ENCODE measurements at places on chromosomes 2 and 18.

- no peak for DNase-seq
Measured at GRCh38 chr18:63178971-63179370, 140.6 kb downstream of the BCL2 start.

DNA sequence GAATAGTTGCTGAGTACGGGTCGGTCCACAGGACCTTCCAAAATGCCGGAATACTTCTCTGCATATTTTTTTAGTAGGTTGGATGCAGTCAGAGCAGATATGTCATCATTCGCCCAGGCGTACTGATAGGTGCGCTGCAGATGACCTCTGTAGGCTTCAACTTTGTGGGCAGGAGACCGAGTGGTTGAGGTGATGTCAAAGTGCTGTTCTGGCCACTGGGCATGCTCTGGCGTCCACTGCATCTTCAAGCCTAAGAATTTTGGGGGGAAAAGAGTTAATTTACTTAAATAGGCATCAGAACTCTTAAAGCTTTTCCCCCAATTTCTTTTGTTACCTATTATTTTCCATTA, 124.3 kb downstream of the FIGN start:
- DNase-seq: no peak

GRCh38 chr2:200575957-200576356, 9.9 kb upstream of the AOX1 start:
- DNase-seq: no peak

- DNase-seq: no peak
Measured at GRCh38 chr2:43824951-43825493, 13.6 kb downstream of the ABCG5 start.

DNA sequence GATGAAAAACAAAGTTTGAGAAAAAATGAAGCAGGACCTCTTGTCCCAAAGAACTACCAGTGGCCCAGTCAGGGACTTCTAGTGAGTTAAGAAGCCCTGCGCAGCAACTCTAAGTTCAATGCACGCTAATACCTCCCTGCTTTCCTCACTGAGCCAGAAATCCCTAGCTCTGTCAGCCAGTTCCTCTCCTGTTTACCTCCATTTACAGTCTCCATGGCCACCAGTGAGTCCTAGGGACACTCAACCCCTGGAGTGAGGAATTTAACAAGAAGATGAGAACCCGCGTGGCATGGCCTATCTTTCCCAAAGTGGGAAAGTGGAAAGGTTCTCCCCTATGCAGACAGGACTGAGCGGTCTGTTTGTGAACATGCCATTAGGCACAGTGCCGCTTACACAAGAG, 31.0 kb downstream of the MRPL33 start:
- DNase-seq: no peak

- no peak for DNase-seq
Measured at GRCh38 chr2:15191789-15192188, 369.3 kb downstream of the NBAS start.

DNA sequence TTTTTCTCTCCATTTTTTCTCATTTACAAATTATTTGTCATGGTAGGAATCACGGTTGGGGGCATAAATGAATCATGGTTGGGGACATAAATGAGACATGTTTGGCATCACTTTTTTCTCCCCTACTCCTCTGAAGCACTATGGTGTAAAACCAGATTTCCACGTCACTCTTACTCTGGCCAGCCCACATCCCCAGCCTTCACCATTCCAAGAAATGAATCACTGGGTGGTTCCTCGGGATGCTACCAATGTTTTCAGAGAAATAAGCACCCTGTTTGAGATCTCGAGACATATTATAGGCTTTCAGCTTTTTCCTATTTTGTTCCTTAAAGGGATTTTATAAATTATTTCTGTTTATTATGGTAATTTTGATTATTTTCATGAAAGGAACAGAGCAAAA, 155.0 kb upstream of the SLC8A1 start:
- no peak for DNase-seq

- DNase-seq: no peak
Measured at GRCh38 chr18:59026831-59027410, 112.8 kb upstream of the SEC11C start.

DNA sequence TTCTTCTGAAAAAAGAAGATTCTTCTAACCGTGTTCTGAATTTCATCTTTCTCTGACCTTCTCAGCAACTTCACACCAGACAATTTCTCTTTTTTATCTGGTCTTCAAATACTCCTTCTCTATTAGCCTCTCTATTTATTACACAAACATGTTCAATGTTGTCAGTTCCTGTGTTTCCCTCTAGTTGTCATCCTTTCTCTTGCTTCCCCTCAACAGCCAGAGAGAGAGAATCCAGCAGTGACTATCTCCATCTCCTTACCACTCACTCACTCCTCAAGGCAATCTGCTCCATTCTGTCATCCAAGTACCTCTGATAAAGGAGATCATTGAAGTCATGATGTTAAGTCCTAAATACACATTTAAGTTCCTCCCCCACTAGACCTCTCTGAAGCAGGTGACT, 491.9 kb upstream of the CHAC2 start:
- no peak for DNase-seq

GRCh38 chr2:174992886-174993285, 12.3 kb downstream of the CHN1 start:
- no peak for DNase-seq

- DNase-seq: no peak
Measured at GRCh38 chr2:134362740-134363139, 108.9 kb downstream of the MGAT5 start.

- DNase-seq: no peak
Measured at GRCh38 chr2:207933396-207934065, 91.8 kb downstream of the PLEKHM3 start.

DNA sequence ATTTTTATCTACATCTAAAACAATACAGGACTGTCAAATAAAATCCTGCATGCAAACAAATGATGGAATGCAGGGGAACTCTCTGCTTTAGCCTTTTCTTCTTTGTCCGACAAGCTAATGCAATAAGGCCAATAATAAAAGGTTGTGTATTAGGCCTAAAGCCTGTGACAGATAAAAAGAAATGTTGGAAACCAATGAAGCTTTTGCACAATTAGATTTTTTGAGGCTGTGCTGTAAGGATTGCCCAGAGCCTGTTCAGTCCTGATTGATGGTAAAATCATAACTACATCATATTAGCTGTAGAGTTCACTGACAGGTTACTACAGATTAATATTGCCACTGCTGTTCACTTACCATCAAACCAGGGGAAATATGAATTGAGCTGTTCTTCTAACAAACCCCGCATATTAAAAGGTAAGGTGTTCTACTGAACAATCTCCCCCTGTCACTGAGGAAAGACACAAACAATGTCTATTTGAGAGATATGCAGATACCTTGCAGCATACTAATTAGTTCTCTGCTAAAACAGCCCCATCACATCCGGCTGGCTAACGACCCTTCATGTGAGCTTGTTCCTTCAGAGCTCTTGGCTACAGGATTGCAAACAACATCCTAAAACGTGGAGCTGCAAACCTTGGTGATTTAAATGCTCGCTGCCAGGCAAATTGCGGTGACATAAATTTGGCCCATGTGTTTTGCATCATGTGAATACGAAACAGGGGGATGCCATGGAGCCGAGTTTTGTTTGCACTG, 305.4 kb downstream of the MTX2 start:
- no peak for DNase-seq

GRCh38 chr2:3620834-3621233, 25.9 kb downstream of the COLEC11 start:
- no peak for DNase-seq

DNA sequence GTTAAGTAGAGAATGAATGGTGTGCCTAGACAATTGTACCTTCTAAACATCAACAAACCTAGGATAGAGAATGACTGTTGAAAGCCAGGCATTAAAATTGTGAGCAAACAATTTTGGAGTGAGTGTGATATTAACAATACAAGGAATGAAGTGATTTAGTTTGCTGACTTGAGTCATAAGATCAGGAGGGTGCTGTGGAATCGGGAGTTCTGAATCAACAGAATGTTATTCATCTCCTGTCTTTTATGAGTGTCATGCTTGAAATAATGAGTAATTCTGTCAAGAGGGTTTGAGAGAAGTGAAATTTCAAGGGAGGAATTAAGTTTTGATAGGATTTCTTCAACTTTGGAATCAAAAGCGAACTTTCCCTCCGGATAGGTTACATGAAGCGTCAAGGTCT, 214.4 kb upstream of the DSEL start:
- DNase-seq: no peak

DNA sequence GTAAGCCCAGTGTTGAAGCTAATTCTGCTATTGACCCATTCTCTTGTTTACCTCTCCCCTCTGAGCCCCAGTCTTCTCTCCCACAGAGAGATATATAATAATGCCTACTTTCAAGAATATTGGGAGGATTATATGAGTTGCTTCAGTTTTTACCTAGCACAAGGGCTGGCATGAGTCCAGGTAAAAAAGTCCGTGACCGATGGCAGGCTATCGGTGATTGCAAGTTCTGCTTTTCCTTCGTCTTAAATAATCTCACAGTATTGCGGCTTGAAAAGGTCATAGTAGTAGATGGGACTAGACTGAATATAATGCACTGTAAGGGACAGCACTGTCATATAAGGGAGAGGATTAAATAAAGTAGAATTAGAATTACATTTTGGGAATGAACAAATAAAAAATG, 77.6 kb downstream of the KIF5C start:
- no peak for DNase-seq

DNA sequence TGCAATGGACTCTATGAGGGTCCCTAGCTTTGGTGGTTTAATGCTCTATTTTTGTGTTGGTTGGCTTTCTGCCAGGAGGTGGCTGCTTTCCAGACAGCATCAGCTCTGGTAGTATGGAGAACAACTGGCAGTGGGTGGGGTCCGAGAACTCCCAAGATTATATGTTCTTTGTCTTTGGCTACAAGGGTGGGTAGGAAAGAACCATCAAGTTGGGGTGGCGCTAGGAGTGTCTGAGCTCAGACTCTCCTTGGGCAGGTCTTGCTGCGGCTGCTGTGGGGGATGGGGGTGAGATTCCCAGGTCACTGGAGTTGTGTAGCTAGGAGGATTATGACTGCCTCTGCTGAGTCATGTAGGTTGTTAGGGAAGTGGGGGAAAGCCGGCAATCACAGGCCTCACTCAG, 976.1 kb upstream of the GYPC start:
- no peak for DNase-seq
